ENCODE measurements at places on chromosomes 7 and 10. TPM values are rescaled to one million over a fixed set of nuclear protein-coding genes. Genes with fewer than 3 reads are reported as not detected.

GRCh38 chr7:137577184-137577583 is 233.7 kb upstream of the PTN start:
- DNase-seq: no peak

Gene TMEM213
- polyA plus RNA-seq: not detected

- DNase-seq: no peak
These were observed 62.0 kb upstream of the NAMPT start for GRCh38 chr7:106346678-106347217.

Gene ITGB8
- polyA plus RNA-seq: 0.14 TPM

- no peak for DNase-seq
These were observed 226.2 kb upstream of the IMMP2L start for GRCh38 chr7:111788286-111789047.

DNA sequence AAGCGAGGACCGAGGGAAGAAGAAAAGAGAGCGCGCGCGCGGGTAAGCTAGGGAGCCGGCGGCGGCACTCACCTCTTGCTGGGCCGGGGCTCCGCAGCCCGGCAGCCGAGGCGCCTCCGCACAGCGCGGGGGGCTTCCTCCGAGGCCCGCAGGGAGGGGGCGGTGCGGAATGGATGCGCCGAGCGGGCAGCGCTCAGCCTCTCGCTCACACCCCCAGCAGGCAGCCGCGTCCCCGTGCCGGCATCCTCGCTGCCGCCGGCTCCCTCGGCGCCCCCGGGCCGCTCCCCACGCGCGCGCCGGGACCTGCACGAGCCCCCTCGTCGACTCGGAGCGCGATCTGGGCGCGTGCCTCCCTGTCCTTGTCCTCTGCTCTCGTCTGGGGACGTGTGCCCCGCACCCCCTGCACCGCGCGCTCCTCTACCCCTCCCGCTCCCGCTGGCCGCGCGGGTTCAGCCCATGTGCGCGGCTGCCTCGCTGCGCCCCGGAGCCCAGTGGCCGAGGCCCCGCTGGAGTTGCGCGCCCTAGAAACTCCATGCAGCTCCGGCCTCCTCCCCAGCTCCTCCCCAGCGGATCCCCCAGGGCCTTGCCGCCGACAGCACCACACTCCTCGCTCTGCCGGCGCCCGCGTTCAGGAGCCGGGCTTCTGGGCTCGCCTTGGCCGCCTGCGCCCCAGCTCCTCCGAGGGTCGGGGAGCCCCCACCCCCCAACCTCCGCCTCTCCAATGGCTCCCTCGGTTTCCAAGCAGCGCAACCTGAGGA is 75.3 kb downstream of the CALN1 start:
- DNase-seq: no peak
